ENCODE measurements at places on chromosomes 6 and 20.

DNA sequence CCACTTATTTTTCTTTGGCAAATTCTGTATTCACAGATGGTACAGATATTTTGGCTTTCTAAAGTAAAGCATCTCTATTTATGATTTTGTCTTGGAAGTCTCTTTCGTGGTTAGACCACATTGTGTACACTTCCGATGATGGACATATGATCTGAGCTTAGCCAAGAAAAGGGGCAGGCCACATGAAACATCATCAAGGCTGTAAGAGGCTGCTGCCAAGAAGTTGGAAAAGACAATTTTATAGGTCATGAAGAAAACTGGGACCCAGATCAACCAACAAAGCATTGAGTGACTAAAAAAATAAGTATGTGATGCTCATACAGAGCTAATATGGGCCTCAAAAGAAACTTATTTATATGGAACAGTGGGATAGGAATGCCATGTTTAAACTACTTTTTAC lies 266.4 kb downstream of the HAO1 start:
- no peak for DNase-seq

DNA sequence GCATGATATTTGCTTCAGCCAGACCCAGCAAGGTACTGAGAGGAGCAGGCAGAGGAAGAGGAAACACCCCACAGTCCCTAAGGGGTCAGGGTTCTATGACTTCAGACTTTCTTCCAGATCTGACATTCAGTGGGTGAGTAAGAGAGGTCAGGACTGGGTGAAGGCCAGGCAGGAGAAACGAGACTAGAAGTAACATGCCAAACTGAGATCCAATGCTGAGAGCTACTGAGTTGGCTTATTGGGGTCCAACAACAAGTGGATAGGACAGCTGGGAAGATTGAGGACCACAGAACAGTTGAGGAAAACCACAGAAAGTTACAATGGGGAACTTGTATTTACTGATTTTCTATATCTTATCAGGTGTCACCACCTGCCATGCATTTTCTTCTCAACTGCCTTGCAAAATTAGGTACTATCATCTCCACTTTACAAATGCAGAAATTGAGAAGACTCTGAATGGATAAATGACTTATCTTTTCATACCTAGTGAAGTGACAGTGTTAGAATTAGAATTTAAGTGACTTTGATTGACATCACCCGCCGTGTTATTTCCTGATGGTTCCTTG lies 43.8 kb upstream of the HIVEP1 start:
- no peak for DNase-seq

DNA sequence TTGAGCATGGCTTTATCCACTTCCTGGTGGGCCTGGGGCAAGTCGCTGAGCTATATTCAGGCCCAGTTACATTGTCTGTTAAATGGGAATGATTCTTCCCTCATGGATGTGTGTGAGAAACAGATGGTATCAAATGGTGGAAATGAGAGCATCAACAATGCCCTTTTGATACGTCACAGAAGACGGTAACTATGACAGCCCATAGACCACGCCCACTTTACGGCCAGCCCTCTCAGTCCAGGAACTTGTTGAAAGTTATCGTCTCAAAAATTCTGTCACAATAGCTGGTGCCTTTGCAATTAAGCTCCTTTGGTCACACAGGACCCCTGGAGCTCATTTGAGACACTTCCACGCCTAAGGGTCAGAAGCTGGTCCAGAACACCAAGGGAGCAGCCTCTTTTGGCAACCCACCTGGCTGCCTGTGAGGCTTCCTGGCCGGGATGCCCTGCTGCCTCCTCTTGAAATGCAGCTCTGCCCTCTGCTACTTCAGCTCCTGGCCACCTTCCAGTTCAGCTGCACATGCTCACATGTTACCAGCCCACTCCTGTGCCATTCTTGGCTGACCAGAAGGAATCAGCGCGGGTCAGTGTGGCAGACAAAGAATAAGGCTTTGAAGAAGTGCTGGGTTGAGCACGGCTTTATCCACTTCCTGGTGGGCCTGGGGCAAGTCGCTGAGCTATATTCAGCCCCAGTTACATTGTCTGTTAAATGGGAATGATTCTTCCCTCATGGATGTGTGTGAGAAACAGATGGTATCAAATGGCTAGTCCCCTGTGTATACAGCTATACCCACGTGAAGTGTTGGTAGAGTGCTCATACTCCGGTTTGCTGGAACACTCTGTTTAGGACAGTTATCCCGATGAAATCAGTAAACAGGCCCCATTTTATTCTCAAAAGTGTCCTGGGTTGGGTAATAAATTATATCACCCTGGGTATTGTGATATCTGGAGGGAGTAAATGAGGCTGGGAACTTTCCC lies 199.2 kb upstream of the SUPT3H start:
- DNase-seq: no peak

DNA sequence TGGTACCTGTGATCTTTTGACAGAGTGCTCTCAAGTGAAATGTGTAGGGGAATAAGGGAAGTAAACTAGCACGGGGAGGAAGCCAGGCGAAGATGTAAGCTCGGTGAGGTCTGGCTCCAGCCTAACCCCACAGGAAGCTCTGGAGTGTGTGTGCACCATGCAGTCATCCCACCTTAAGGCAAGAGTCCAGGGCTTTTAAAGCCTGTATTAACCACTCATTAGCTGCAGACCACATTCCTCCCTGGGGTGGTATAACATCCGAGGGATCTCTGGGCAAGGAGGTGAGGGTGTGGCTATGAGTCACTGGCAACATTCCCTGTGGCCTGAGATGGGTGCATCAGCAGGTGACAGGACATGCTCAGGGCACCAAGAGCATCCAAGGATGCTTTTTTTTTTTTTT lies 12.5 kb upstream of the RANBP9 start:
- DNase-seq: no peak

- DNase-seq: no peak
Measured at GRCh38 chr6:150587637-150588036, 12.0 kb upstream of the PLEKHG1 start.

- no peak for DNase-seq
Measured at GRCh38 chr6:169568314-169569087, 133.3 kb downstream of the WDR27 start.

- no peak for DNase-seq
Measured at GRCh38 chr6:12279322-12280091, 10.7 kb upstream of the EDN1 start.

GRCh38 chr20:17832236-17832915 lies 132.6 kb downstream of the BANF2 start:
- no peak for DNase-seq

DNA sequence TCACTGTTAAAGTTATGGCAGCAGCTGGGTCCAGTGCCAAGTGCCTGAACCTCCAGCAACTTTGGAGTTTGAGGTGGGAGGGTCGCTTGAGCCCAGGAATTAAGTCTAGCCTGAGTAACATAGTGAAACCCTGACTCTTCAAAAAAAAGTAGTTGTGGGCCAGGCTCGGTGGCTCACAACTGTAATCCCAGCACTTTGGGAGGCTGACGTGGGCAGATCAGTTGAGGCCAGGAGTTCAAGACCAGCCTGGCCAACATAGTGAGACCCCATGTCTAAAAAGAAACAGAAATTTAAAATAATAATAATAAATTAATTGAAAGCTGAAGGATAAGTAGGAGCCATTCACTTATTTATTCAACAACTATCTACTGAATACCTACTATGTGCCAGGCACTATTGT lies 33.8 kb downstream of the FKBP5 start:
- no peak for DNase-seq

DNA sequence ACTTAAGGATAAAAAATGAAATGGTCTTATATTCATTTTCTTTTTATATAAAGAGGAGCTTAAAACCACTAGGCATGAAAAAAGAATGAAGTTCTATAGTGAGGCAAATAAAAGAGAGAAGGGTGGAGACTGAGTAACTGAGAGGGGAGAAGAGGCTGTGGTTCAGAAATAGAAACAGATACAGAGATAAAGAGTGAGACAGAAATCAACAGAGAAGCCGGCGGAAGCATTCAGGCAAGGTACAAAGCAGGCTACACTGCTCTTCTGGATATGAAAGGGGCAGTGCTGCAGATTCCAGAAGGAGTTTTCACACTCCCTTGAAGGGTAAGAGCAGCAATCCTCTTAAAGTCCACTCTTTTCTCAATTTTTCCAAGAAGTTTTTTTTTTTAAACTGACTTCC lies 29.9 kb downstream of the NFATC2 start:
- DNase-seq: no peak

DNA sequence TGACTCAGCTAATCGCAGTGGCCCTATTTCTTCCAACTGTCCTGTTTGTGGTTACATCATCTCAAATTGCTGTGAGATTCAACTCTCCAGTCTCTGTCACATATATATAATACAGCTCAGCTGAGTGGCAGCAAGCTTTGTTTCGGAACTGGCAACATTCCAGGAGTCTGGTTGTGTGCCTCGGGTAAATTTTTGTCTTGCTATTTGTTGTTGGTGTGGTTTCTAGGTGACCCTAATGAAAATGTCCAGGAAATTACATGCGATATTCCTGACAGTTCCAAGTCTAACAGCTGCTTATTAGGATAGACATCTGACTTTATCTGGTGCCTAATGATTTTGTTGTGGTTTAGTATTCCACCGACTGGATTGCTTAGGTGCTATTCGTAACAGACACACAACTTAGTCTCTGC lies 581.8 kb downstream of the CD109 start:
- no peak for DNase-seq

DNA sequence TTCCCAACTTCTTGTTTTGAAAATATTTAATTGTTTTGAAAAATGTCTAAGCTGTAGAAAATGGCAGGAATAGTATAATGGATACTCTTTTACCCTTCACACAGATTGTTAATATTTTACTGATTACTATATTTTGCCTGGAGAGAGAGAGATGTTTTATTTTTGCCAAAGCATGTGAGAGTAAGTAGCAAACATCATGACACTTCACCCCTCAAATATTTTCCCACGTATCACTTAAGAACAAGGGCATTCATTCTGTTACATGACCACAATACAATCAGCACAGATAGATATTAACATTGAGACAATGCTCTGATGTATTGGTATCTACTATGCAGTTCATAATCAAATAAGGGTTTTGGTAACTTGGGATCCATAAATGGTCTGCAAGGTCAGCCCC lies 116.5 kb downstream of the CCDC170 start:
- no peak for DNase-seq

DNA sequence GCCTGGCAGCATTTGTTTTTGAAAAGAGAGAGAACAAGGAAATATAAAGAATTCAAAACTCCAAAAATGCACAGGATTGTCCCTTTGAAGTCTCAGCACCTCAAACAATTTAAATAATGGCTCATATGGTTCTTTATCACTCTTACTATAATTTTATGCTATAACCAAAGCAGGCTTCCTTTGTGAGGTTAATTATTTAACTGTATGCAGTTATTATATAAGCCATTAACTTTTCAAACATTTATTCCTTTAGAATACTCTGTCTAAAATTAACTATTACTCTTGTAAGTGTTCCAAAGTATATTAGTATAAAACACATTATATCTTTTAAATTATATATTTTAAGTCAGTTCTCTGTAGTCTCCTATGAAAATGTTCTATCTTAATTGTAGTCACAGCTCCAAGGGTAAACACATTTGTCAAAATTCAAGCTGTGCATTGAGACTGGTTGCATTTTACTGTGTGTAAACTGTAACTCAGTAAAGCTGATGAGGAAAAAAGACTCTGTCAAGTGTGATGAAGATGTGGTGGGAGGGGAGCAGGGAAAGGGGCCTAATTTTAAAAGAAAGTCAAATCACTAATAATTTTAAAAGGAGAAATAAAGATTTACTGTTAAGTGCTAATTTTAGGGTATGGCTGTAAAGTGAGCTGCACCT lies 20.0 kb upstream of the PLAGL1 start:
- no peak for DNase-seq

DNA sequence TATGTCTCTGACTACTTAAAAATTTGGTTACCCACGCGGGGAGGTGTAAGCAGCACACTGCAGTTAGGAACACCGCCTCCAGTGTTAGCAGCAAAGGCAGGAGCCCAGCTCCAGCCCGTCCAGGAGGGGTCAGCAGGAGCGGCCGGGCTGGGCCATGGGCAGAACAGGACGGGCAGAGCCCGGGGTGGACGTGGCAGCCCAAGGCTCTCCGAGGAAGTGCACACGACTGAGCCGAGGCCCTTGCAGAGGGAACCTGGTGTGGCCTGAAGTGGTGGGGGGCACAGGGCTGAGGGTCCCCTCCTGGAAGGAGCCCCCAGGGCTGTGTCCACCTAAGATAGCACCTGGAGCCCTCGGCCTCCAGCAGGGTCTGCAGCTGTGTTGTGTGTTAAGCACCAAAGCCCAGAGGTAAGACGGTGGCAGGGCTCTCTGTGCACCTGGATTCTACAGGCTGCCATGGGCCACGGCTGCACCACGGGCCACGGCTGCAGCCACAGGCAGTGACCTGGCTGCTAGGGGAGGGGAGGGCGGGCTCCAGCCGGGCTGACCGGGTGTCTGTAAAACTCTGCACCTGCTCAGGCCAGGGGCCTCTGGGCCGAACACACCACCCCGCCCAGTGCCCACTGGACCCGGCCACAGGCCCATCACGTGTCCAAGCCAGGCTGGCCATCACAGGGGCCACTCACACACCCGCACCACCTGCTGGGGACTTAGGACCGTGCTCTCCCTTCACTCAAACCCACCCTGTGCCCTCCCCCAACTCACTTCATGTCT lies 6.6 kb downstream of the SLC2A4RG start:
- no peak for DNase-seq

DNA sequence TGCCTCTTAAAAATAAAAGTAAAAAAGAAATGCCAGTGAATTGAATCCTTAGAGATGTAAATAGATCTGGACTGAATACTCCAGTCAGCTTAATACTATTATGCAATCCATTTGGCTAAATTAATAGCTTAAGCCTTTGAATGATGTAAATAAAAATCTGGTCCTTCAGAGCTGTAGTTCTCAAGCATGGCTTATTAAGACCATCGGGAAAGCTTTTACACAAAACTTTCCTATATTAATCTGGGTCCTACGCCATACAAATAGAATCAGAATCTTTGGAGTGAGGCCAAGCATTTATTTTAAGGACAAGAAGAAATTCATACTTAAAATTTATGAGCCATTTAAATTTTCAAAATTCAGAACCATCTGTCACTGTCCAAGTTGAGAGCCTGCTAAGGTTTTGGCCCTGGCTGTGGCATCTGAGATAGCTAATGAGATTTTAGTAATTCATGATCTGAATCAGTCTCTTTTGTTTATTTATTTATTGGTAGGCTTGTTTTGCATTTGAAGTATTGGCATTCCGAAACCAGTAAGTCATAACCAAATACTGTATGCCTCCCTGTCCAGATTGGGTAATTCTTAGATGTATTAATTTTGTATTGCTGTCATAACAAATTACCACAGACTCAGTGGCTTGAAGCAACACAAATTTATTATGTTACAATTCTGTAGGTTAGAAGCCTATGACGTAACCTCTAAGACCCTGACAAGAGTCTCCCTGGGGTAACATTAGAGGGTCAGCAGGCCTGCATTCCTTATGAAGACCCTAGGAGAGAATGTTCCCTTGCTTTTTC lies 228.1 kb upstream of the RAB32 start:
- DNase-seq: no peak

GRCh38 chr20:9093218-9093957 lies 24.5 kb downstream of the PLCB4 start:
- DNase-seq: peak; percentile 34

GRCh38 chr6:10276106-10276505 lies 138.8 kb downstream of the TFAP2A start:
- DNase-seq: no peak
